ENCODE measurements at places on chromosomes 13 and 19.

- no peak for DNase-seq
Measured at GRCh38 chr13:52851137-52851962, 2.9 kb upstream of the PCDH8 start.

DNA sequence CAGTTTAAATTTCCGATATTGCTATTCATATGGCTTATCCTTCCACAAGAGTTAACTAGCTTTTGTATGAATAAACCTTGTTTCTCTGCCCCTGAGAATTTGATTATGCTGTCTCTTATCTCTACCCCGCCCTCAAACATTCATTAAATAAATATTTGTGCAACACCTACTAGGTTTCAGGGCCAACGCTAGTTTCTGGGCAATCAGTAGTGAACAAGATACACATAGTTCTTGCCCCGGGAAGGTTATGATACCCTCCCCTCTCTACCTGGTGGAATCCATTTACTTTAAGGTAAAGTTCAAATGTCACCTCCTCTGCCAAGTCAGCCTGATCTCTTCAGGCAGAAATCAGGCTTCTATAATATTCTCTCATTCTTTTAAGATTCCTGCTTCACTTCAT lies 16.6 kb upstream of the USP12 start:
- DNase-seq = no peak

GRCh38 chr13:28147495-28147894 lies 9.2 kb downstream of the PAN3 start:
- DNase-seq = no peak

GRCh38 chr19:58227964-58228584 lies 640 bp upstream of the ZNF544 start:
- DNase-seq = no peak

GRCh38 chr19:9538183-9539058 lies at the start of gene ZNF426:
Gene ZNF426 (minus strand): TSS chr19:9538645. CDS start chr19:9536232, 2,413 bp downstream.
- DNase-seq = peak; percentile 77

GRCh38 chr13:99375738-99376080 lies 68.5 kb upstream of the GPR183 start:
- no peak for DNase-seq

- peak; percentile 15 for DNase-seq
Measured at GRCh38 chr19:47891923-47892666, 6.0 kb upstream of the SULT2A1 start.

- DNase-seq = no peak
Measured at GRCh38 chr19:46337487-46337886, 9.4 kb upstream of the PPP5C start.

- no peak for DNase-seq
Measured at GRCh38 chr19:4258181-4258580, 11.3 kb downstream of the YJU2 start.

DNA sequence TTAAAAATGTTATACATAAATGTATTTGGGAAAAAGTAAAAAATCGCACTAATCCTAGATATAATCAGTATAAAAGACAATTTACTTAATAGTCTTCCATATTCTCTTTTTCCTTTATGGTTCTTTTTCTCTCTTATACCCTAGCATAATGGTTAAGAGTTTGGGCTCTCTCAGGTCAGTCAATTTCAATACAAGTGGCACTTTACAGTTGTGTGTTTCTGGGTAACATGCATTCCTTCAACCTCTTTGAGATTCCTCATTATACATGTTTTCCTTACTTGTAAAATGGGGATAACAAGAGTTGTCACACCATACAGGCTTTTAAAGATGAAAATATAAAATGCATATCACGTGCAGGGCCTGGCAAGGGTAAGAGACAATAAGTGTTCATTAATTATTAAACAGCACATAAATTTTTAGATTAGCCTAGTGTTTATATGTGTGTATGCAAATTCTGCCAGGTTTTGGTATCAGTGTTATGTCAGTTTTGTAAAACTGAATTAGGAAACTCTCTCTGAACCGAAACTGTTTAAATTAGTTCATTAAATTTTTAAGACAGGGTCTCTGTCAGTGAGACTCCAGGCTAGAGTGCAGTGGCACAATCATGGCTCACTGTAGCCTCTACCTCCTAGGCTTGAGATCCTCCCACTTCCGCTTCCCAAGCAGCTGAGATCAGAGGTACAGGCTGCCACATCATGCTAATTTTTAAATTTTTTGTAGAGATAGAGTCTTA lies 49.8 kb downstream of the ELF1 start:
- DNase-seq = no peak

DNA sequence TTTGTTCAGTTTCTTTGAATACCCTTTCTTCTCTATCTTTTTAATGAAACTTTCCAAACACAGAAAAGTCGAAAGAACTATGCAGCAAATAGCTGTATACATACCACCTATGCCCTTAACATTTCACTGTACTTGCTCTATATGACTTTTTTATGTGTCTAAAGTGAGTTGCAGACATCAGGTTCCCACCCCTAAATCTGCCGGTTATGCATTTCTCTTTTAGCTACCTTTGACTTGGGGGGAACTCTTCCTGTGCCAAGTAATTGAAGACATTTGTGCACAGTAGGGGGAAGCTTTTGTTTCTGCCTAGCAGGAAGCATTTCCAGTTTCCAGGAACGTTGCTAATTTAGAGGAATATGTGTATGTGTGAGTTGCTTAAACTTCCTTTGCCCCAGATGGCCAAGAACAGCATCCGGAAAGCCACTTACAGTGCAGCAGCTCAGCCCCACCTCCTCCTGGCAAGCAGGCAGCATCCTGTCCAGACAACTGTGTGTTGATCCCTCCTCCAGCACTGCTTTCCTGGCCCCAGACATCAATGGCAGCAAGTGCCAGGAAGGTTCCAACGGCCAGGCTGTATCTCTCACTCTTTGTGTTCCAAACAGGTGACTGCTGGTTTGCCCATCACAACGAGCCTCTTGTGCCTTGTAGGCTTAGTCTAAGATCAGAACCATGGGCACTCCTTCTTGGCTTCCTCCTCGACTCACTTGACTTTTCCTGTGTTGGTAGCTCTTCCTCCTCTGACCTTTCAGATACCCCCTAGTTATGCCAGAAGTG lies 14.7 kb upstream of the GRAMD1A start:
- DNase-seq = no peak

- DNase-seq = peak; percentile 92
Measured at GRCh38 chr13:27194895-27195764, 23.5 kb upstream of the USP12 start.

- DNase-seq = no peak
Measured at GRCh38 chr13:40456397-40456953, 210.0 kb downstream of the FOXO1 start.

- peak; percentile 68 for DNase-seq
Measured at GRCh38 chr19:23547816-23548430, 139.1 kb downstream of the ZNF675 start.

DNA sequence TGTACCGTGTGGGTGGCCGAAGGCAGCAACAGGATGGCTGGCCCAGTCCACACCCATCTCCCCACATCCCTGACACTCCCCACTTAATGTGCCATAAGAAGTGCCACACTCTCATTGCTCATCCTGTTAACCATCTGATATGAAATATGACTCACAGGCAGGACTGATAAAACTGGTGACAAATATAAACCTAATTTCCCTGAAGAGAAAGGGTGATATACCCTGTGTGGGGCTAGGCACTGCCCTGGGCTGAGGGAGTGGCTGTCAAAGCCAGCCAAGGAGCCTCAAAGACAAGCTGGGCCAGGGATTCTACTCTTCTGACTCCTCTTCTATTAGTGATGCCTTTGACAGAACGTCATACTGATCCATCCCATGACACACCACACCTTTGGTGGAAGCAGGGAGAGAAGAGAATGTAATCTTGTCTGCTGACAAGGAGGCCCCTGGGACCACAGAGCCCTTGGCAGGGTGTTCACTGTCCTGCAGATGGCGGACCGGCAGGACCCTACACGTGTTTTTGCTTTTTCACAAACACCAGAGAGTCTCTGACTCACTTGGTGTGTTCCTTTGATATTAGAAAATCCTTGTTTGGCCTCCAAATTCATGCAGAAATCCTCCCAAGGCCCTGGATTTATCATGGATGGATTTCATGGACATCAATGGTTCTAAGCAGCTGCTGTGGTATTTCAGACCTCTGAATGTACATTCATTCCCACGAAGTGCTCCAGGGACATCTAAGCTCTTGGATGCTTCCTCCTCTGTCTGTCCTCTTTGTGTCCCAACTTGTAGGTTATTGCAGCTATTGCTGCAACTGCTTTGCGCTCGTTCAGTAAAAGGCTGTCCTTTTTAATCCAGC lies 98.0 kb upstream of the WASF3 start:
- peak; percentile 29 for DNase-seq
